ENCODE measurements at places on chromosomes 16 and 17.
A peak's percentile ranks its signal among the peaks of the same experiment; 100 is the strongest.

DNA sequence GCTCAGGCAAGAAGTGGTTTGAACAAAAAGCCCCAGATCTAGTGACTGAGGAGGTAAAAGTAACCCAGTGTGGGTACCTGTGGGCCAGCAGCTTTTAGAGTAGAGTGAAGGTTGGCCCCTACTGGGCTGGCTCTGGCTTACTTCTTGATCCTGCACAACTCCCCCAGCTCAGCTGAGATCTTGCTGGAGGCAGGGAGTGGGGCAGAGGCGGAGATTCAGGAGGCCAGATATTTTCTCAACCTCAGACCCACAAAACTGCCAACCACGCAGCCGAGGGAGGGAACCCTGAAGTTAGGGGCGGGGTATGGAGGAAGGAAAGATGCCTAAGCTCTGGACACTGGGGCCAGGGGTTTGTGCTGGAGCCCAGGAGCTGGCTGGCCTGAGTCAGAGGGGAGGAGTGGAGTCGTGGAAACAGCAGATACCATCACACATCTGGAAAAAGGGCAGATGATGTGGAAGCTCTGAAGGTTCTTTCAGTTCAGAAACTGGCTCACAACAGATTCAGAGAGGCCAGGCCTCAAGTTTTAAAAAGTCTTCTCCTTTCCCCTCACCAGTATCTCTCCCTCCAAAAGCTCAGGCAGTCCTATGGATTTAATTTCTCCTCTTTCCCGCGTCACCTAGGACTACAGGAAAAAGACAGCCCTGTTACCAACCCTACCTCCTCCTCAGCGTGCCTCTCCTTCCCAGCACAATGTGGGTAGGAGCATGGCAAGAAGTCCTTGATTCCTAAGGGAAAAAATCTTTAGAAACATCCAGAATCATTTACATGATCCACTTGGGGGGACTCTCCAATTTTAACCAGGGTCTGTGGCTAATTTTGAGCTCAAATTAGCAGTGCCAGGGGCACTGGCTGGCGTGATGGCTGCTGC, 48.1 kb downstream of the MYO18A start:
- no peak for DNase-seq

GRCh38 chr16:17417740-17418139, 53.0 kb downstream of the XYLT1 start:
- DNase-seq: no peak

- peak; percentile 6 for DNase-seq
Observed at GRCh38 chr17:74529243-74529642, 2.0 kb downstream of the CD300LB start.

- peak; percentile 16 for DNase-seq
Observed at GRCh38 chr16:22317625-22318024, 20.4 kb downstream of the POLR3E start.

DNA sequence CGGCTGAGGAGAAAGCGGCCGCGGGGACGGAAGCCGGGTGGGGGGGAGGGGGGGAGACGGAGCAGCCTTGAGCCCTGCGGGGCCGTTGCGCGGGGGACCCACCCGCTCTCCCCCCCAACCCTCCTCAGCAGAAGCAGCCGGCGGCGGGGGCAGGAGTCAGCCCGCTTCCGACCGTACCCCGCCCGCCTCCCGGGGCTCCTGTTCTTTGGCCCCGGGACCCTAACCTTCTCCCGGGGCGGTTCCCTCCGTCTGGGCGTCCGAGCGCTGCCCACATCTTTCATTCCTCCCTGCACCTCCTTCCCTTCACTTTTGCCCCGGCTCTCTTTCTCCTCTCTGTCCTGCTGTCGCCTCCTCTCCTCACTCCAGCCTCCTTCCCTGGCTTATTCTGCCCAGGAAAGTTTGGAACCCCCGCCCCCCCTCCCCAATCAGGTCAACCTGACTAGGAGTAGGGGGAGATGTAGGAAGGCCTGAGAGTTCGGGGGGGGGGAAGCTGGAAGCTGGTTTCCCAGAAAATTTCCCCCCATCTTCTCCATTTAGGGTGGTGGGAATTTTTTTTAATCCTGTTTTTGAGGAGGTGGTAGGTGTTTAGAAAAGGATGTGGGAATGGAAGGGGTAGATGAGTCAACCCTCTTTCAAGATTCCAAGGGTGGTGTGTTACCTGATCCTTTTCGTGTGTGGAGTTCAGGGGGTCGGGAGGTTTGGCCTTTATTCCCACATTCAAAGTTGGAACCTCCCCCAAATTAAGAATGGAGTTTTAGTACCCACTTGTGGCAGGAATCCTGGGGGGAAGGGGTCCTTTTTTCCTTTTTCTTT, 427 bp upstream of the NLK start:
- DNase-seq: no peak

- DNase-seq: no peak
Observed at GRCh38 chr16:83960521-83961249, 7.4 kb upstream of the NECAB2 start.

DNA sequence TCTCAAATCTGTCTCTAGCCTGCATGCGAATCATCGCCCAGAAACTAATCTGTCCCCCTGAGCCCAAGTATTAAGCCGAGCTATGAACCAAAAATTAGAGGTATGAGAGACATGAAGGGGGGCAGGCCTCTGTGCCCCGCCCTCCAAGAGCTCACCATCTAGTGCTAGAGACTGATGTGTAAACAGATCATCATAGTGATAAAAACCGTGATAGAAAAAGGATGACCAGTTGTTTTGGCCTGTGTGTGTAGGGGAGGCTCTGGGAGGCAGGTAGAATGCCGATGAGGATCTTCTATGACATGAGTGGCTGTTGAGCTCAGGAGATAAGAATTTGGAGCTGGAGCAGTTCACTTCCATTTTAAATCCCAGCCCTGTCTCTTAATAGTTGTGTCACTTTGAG, 89.1 kb upstream of the TBX2 start:
- DNase-seq: no peak

DNA sequence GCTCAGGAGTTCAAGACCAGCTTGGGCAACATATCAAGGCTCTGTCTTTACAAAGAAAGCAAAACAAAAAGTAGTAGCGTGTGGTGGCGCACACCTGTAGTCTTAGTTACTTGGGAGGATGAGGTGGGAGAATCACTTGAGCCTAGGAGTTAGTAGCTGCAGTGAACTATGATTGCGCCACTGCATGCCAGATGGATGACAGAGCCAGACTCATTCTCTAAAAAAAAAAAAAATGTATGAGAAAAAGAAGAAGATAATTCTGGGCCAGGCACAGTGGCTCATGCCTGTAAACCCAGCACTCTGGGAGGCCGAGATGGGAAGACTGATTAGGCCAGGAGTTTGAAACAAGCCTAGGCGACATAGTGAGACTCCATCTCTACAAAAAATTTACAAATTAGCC, 28.5 kb downstream of the STAT5B start:
- no peak for DNase-seq

DNA sequence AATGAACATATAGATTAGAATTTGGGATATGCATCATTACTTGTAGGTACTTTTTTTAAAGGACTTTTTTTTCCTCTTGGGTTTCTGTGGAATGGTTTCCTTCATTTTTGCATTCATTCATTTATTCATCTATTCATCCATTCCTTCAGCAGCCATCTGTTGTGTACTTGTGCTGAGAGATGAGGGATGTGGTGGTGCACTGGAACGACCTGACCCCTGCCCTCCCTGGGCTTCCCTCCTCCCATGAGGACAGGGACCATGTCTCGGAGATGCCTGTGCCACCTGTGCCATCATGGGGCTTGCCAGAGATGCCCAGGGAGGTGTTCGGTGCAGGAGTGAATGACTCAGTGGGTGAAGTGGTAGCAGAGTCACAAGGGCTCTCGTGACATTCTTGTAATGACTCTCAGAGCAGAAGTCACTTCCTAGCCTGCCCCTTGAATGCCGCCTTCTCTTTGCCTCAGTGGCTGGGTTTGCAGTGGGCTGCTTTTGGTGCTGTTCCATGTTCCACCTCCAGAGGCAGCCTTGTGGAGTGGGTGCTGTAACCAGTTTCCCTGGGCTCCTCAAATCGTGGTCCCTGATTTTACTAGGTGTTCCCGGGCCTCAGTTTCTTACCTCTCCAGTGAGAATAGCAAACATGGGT, 43.9 kb downstream of the CLEC16A start:
- no peak for DNase-seq

GRCh38 chr17:43791589-43791988, 11.4 kb downstream of the CFAP97D1 start:
- DNase-seq: no peak

DNA sequence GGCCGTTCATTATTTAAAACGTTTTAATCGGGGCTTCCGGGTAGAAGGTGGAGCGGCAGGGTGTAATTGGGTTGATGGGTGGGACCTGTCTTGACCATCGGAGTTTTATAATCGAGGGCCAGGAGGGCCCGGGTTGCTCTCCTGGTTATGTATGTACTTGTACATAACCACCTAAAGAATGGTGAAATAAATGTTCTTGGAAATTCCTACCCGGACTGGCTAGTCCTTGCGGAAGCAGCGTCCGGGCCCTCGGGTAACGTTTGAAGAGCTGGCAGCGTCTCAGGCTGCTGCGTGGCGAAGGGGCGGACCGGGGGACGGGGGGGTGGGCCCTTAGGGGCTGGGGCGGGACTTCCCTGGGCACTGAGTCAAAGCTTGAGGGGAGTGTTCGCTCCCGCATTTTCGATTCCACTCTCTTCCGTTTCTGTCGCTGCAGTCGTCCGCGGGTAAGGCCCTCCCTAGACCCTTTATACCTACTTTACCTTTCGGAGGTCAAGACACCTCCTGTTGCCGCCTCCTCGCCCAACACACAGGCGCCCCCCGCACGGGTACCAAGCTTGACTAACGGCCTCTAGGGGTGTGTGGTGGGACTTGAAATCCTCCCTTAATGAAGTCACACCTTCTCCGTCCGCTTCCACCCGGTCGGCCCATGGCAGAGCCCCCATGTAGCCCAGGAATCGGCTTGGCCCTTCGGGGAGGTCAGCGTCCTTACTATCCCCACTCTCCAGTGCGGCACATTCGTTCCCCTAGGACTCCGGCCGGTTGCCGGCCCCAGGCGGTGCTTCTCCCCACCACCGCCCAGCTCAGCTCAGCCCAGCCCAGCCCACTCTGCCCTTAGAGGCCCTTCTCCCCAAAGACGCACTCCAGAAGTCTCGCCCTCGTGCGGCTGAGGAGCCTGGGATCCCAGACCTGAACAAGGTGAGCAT, at the start of gene TMEM106A:
Gene TMEM106A, plus strand, starts transcription at position 396 of the 923 bp plus-strand sequence. CDS start 1,167 bp downstream, outside the sequence.
- DNase-seq: peak; percentile 66

DNA sequence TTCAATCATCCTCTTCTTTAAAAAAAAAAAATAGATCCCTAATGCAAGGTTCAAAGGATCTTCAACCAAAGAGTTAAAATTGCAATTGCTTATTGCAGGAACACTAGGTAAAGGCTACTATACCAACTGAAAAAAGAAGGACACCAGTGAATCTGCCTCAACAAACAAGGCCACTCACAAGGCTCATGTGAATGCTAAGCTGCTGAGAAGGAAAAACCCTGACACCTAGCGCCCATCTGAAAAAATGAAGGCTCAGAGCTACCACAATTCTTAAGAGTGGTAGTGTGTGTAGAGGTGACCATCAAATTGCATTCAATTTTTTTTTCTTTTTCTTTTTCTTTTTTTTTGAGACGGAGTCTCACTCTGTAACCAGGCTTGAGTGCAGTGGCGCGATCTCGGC, 201.6 kb upstream of the C17orf78 start:
- no peak for DNase-seq

DNA sequence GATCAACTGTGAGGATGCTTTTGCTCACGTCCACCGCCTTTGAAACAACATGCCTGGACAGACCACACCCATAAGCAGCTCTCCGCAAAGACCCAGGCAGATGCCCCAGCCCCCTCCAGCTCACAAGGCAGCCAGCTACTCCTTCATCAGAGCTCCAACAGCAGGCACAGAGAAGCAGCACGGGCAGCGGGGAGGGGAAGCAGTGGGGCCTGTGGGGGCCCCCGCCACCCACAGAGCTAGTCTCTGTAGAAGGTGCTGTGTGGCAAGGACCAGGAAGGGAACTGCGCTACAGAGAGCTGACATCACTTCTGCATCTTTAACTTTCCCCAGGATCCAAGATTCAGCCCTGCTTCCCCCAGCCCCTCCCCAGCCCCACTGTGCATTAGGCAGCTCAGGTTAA, 10.0 kb upstream of the SCNN1G start:
- DNase-seq: no peak

Measured in breast epithelium (tissue), 4 donors.